ENCODE measurements at places on chromosomes 5 and 9. TPM values are rescaled to one million over a fixed set of nuclear protein-coding genes. Genes with fewer than 3 reads are reported as not detected.

The IRX1 gene
- not detected for total RNA-seq

The BTNL8 gene
- total RNA-seq, result 88.1 TPM

DNA sequence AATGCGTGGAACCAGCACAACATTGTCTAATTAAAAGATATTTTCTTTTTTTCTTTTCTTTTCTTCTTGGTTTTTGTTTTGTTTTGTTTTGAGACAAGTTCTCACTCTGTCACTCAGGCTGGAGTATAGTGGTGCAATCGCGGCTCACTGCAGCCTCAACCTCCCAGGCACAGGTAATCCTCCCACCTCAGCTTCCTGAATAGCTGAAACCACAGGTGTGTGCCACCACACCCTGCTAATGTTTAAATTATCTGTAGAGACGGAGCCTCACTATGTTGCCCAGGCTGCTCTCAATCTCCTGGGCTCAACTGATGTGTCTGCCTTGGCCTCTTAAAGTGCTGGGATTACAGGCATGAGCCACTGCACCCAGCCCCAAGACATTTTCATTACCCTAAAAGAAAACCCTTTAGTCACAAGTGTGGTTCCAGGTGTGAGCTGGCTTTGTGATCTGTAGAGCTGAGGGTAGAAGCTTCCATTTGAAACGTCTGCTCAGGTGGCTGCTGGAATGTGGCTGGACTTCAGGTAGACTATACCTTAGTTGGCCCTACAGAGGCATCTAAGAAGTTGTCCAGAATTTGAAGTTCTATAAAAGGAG lies 19.1 kb upstream of the NEK6 start:
- H3K36me3 ChIP-seq, result no peaks in the 10 kb centered on the region
- no peak overlapping the region for H3K27ac ChIP-seq
- no peak for DNase-seq
- no peaks in the 10 kb centered on the region for H3K27me3 ChIP-seq

DNA sequence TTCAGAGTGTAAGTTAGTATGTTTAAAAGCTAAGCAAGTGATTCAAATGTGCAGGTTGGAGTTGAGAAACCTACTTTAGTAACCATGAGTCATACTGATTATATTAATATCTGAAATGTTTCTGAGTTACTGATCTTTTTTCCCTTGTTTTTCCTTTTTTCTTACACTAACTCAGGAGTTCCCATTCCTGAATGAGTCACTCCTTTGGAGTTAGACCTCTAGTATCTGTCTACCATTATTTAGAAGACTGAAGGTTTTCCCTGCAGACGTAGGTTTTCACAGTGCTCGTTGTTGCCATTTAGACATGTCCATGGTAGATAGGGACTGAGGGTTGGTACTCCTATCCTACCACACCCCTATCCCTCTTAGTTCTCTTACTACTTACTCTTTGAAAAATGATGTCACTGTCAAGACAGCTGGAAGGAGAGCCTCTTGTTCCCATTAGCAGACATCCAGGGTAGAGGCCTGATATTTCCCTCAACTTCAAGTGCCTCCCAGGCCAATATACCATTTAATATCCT lies 20.2 kb downstream of the OCLN start:
- no peaks in the 10 kb centered on the region for H3K36me3 ChIP-seq
- no peak for DNase-seq
- no peak overlapping the region for H3K4me3 ChIP-seq

GRCh38 chr5:156896546-156896945 lies 46.5 kb downstream of the PPP1R2B start:
- no peak overlapping the region for H3K4me3 ChIP-seq
- H3K36me3 ChIP-seq, result no peaks in the 10 kb centered on the region
- DNase-seq, result no peak
- H3K4me1 ChIP-seq, result no peaks in the 10 kb centered on the region

- DNase-seq, result no peak
- no peak overlapping the region for H3K27ac ChIP-seq
- H3K4me1 ChIP-seq, result no peaks in the 10 kb centered on the region
- no peaks in the 10 kb centered on the region for H3K36me3 ChIP-seq
- no peak overlapping the region for H3K4me3 ChIP-seq
- no peaks in the 10 kb centered on the region for H3K27me3 ChIP-seq
Measured at GRCh38 chr5:30387974-30388632, 805.4 kb upstream of the CDH6 start.

- no peaks in the 10 kb centered on the region for H3K4me1 ChIP-seq
- no peaks in the 10 kb centered on the region for H3K36me3 ChIP-seq
- H3K27me3 ChIP-seq, result no peaks in the 10 kb centered on the region
- no peak overlapping the region for H3K27ac ChIP-seq
- H3K4me3 ChIP-seq, result no peak overlapping the region
Measured at GRCh38 chr9:68462105-68462775, 78.4 kb downstream of the TMEM252 start.
